ENCODE measurements at places on chromosomes 16 and 17.

GRCh38 chr16:4316864-4317531 is 1.1 kb downstream of the GLIS2 start:
- DNase-seq, result no peak

DNA sequence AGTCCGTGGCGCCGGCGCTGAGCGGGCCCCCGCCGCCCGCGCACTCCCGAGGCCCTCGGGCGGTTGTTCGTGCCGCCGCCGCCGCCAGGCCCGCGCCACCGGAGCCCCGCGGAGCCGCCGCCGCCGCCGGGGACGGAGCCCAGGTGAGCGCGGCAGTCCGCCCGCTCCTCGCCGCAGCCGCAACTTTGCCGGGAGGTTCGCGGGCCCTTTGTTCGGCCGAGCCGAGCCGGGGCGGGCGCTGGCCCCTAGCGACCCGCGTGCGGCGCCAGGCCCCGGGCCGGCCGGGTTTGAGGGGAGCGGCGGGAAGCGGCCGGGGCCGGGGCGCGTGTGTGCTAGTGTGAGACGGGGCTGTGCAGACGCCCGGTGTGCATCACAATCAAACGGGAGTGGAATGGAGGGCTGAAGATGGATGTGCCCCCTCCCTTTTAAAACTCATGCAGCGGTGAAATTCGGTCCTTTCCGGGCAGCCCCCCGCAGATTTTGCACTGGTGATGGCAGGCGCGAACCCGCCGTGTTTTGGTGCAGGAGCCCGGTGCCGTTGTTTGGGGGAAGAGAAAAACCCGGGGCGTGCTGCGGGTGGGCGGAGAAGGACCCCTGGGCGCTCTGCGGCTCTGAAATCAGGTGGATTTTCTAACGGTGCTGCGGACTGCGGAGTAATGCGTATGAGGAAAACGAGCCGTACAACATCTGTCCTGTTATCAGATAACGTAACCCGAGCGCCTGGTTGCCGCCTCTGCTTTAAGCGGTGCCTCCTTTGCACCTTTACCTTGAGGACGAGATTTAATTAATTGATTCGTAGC is 823 bp downstream of the TNRC6C start:
- peak; percentile 24 for DNase-seq

GRCh38 chr17:34852614-34853013 is 108.6 kb downstream of the CCT6B start:
- DNase-seq, result no peak

- no peak for DNase-seq
Measured at GRCh38 chr16:35862242-35862641, 2402.8 kb downstream of the TP53TG3F start.

Measured in activated CD4-positive, alpha-beta T cell treated with anti-CD3 and anti-CD28 coated beads, Interleukin-2, amount 50 U/mL, for 16 hours (primary cell).